Esophagus mucosa (tissue), 1 donor: ENCODE measurements at places on chromosomes 12 and 14. TPM values are rescaled to one million over a fixed set of nuclear protein-coding genes. Genes with fewer than 3 reads are reported as not detected.

Gene DIO2
- total RNA-seq, result 58.4 TPM

Gene RNF212B
- total RNA-seq, result not detected

Gene POTEM
- not detected for total RNA-seq

Gene B4GALNT3
- 25.9 TPM for total RNA-seq

Gene KCNC2
- total RNA-seq, result not detected

Gene PLEK2
- 24.5 TPM for total RNA-seq

- no peak for ATAC-seq
Measured at GRCh38 chr14:90551070-90551704, 154.4 kb downstream of the CALM1 start.

DNA sequence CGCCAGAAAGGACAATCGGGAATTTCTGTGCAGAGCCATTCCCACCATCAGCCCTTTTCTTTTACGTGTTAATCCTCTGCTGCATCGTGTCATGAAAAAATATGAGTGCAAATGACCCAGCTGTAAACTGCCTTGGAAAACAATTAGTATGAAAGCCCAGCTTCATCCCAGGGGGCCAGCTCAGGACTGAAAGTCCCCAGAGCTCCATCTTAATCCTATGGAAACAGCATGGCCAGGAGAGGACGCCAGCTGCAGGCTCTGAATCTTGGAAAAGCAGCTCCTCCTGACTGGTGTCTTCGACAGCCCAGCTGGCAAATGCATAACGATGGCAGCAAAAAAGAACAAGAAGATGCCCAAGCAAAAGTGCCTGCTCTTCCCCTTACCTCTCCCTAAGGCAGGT lies 191.5 kb downstream of the NTF3 start:
- no peak for ATAC-seq

- no peak for ATAC-seq
Measured at GRCh38 chr12:39047539-39048262, 142.3 kb upstream of the CPNE8 start.

DNA sequence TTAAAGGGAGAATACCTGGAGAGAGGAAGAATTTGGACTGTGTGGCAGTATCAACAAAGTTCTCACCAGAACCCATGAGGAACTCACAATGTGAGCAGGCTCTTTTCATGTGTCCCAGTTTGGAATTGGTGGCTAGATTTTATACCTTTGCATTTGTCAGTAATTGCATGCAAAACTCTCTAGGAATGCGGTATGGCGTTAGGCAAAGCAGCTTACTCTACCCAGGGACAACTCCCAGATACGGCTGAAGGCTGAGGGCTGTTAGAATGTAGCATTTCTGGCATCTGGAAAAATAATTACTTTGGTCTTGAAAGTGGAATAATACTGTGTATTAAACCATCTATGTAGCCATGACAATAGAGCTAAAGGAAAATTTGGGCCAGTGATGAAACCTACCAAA lies 635.5 kb downstream of the SLC16A7 start:
- ATAC-seq, result no peak

- ATAC-seq, result no peak
Measured at GRCh38 chr12:93573552-93574223, 1.2 kb downstream of the SOCS2 start.
